ENCODE measurements at places on chromosomes 1 and 21.

GRCh38 chr1:193348091-193348768 is 161.8 kb upstream of the B3GALT2 start:
- DNase-seq: no peak

DNA sequence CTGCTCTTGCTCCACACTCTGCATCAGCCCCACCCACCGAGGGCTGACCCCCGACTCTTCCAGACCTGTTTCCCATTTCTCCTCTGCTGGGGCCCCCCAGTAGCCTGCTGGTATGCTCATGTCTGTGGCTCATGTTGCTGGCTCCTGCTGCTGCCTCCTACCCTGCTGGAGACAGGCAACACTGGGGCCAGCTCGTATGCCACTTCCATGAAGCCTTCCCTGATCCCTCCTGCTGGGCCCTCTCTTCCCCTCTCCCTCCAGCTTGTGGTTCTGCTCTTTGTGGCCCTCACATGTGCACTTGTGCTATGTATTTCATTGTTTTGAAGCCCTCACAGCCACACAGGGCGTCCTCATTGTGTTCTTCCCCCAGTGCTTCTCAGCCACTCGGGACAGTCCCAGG is 40.5 kb downstream of the CNN3 start:
- DNase-seq: no peak

DNA sequence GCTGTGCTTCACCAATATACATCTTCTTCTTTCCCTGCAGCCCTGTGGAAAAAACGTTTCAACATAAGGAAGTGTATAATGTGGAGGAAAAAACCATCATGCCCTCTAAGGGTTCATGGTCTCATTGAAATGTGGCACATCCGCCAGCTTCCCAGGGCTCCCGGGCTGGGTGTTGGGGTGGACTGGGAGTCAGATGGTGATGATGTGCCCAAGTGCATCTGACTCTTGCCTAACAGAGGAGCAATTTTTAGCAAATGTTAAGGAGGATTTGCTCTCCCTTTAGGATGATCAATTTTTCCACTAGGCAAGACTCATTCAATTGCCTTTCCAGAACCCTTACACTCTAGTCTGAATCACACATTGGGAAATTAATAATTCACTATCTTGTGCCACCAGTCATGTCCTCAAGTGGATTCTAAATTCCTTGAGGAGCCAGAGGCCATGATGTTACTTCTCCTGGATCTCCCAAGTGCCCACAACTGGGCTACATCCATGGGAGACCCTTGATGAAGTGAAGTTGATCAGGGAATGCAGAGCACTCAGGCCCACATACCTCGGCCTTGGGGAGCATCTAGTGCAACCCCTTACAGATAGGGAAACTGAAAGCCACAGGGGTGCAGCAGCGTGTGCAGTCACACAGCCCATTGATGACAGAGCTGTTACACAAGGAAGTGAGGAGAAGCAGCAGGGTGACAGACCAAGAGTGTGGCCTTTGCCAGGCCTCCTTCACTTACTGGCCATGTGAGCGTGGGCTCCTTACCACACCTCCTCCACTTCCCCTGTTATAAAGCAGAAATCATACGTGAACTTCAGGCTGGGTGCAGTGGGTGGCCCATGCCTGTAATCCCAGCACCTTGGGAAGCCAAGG is 100.0 kb upstream of the SLC44A3 start:
- DNase-seq: no peak

DNA sequence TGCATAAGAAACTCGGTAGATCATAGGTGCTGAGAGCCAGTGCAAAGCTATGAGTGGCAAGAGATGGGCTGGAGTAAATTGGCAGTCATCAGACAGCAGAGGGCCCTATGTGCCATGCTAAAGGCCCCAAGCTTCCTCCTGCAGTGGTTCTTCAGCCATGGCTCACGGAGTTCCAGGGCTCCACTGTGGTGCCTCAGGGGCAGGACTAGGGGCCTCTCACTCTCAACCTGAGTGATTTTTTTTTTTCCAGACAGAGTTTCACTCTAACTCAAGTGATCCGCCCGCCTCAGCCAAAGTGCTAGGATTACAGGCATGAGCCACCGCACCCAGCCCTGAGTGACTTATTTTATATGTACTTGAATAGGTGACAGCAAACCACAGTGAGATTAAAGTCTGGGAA is 10.4 kb upstream of the GJA8 start:
- DNase-seq: no peak

- no peak for DNase-seq
Observed at GRCh38 chr1:35598895-35599294, 25.8 kb downstream of the TFAP2E start.

- DNase-seq: no peak
Observed at GRCh38 chr1:39051956-39052355, 25.8 kb downstream of the NDUFS5 start.

- DNase-seq: no peak
Observed at GRCh38 chr1:37676281-37677142, 15.8 kb upstream of the CDCA8 start.

GRCh38 chr1:37561133-37562132 is 4.7 kb downstream of the DNALI1 start:
- no peak for DNase-seq

- DNase-seq: no peak
Observed at GRCh38 chr1:203143641-203144040, 16.1 kb downstream of the ADORA1 start.

DNA sequence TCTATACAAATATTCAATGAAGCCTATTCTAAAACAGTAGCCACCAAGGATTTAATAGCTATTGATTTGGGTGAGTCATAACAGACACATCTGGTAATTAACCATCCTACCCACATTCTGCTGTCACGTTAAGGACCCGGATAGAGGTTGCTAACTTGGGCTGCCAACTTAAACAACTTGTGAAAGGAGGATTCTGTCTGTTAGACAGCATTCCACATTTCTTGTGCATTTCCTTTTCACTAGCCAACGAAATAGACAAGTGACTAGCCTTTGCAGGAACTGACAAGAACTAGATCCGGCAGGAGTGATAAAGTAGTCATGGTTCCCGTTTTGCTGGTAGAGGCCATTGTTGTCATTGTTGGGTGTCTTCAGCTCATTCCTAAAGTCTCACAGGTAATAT is 9.5 kb downstream of the DSCAM start:
- DNase-seq: no peak

DNA sequence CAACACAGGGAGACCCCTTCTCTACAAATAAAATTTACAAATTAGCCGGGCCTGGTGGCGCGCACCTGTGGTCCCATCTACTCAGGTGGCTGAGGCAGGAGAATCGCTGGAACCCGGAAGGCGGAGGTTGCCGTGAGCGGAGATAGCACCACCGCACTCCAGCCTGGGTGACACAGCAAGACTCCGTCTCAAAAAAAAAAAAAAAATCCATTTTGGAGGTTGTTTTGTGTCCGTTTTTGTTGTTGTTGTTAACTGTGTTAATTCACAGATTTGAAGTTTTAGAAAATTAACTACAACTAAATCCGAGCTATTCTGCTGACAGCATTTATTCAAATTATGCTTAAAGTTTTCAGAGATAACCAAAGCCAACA is 618 bp downstream of the CLCC1 start:
- DNase-seq: no peak

- no peak for DNase-seq
Observed at GRCh38 chr1:244598611-244599010, 54.3 kb upstream of the DESI2 start.

GRCh38 chr1:219564109-219564508 is 48.8 kb downstream of the ZC3H11B start:
- no peak for DNase-seq

GRCh38 chr1:25169610-25170009 is 62.7 kb downstream of the SYF2 start:
- DNase-seq: no peak

DNA sequence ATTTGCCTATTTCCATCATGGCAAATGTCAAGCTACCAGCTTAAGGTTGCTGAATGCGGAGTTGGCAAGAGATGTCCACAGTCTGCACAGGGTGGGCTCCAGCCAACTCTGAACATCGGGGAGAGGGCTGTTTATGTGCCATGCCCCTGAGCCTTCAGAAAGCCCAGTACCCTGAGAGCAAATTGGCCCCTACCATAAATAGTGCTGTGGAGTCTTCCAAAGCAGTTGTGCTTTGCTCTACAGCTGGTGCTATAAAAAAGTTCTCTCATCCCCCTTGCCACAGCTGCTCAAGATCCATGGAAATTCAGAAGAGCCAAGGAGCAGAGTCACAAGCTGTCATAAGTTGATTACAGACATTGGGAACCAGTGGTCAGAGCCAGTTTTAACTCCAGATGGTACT is 85.6 kb upstream of the CLDN14 start:
- no peak for DNase-seq

- no peak for DNase-seq
Observed at GRCh38 chr1:57411262-57411661, 12.6 kb downstream of the DAB1 start.

DNA sequence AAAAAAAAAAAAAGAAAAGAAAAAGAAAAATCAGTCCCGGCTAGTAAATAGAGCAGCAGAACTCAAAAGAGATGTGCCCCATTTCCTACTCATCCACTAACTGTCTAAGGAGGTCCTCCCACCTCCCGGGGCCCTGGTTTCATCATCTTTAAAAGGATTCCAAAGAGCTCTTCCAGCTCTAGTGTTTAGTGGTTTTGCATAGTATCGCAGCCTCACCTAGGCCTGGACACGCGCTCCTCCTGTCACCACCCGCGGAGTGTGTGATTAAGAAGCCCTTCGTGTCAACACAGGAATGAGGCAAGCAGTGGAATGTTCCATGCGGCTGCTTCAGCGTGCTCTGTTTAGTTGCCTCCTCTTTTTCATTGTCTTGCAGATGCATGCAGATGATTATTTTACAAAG is 49.0 kb downstream of the LBR start:
- no peak for DNase-seq

DNA sequence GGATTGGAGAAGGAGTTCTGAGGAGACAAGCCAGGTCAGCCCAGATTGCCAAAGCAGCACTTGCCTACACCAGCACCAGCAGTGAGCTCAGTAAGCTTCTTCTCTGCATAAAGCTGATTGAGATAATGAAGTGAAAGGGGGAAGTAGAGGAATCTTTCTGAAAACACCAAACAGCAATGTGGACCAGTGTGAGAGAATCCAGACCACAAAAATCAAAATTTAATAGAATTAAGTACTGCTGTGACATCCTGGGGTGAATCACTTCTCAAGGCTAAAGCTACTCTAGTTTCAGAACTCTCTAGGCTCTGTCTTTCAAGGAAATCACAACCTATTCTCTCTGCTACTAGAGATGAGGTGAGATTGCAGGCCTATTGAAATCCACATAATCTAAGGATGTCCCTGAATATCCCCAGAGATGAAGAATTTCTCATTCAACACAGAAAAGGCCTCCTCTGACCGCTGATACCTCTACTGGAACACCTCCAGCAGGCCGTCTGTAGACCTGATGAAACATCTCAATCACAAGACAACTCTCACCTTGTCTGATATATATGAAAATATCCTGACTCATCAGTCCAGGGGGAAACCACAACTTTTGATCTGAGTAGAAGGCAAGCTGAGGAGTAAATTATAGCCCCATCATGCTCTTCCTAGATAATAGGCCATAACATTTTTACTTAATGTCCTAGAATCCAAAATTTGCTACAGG is at the start of gene FCRL4:
TSS of gene FCRL4 (minus strand) at position 127 of the 709 bp plus-strand sequence. CDS start 141 bp downstream, outside the sequence.
- DNase-seq: no peak

- no peak for DNase-seq
Observed at GRCh38 chr1:227883073-227883520, 64.6 kb downstream of the WNT9A start.

DNA sequence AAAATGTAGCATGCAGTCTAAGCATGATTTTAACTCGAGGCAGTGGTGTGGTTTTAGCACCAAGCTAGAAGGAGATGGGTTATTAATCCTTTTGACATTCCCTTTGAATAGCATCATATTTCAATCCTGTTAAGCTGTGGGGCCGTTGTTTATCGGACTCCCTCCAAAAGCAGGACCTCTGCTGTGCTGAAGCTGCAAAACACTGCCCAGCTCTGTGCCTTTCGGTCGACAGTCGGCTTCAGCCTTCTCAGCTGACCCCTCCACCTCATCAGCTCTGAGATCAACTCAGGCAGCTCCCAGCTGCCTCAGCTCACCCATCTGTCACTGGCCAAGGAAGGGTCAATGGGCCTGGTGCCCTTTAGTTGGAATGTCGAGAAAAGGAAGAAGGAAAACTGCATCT is 95.5 kb downstream of the KAZN start:
- DNase-seq: no peak

GRCh38 chr1:34155860-34156259 is 9.2 kb downstream of the CSMD2 start:
- DNase-seq: no peak

- no peak for DNase-seq
Observed at GRCh38 chr1:177793900-177794299, 176.0 kb downstream of the SEC16B start.

DNA sequence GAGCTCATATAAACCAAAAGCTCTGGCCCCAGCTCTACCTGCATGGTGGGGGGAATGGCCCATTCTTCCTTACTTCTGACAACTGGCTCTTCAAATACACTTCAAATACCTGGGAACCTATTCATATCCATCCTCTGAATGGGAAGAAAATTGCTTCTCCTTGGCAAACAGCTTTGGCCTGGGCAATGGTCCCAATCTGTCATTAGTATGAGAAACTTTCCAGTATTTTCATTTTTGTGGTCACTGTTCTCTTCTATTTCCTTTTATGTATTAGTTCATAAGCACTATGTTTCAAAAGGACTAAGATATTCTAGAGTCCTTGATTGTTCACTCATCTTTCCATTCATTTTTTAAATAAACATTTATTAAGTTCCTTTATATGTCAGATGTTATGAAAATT is 5.2 kb upstream of the HSD3B2 start:
- DNase-seq: no peak

- no peak for DNase-seq
Observed at GRCh38 chr1:145758116-145758515, 38.8 kb downstream of the CD160 start.

- DNase-seq: no peak
Observed at GRCh38 chr1:156711011-156711817, 5.8 kb upstream of the CRABP2 start.

- no peak for DNase-seq
Observed at GRCh38 chr1:62428351-62428750, 8.5 kb upstream of the USP1 start.

GRCh38 chr1:219209578-219209977 is 35.9 kb downstream of the LYPLAL1 start:
- DNase-seq: no peak

GRCh38 chr1:100045206-100045605 is 75.4 kb downstream of the SLC35A3 start:
- no peak for DNase-seq

DNA sequence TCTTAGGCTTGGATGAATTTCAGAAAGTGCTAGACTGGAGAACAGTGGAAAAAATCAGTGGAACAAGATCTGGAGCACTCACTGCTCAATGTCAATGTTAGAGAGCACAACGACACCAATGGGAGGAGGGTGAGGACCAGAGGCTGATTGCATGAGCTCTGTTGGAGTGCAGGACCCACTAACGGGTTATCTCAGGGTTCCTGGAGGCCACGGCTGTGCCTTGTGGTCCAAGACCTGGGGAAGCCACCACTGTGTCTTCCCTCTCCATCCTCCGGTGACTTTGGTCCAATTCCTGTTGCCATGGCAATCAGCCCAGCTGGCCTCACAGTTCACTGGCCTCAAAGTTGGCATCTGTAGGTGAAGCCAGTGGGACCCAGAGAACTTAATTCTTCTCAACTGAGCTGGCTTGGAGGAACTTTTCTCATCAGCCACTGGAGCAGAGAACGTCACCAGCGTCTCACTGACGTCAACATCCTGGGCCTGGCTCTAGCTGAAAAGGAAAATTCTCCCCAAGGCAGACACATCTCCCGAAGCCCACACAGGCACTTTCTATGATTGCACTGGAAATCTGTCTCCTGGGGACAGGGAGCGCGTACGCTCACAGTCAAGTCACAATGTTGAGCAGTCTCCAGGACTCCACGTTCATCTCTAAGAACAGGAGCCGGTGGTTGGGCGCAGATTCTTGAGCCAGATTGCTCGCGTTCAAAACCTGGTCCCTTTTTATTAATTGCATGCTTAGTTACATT is 21.9 kb upstream of the GPR157 start:
- no peak for DNase-seq
